ENCODE measurements at places on chromosomes 1 and 21. TPM values are rescaled to one million over a fixed set of nuclear protein-coding genes. Genes with fewer than 3 reads are reported as not detected.

LIN28A gene
- total RNA-seq = not detected

SSBP3 gene
- 13.6 TPM for total RNA-seq

TCHH gene
- total RNA-seq = not detected

WNT2B gene
- total RNA-seq = 0.37 TPM

FCMR gene
- 1.3 TPM for total RNA-seq

PIGR gene
- total RNA-seq = 0.02 TPM

TMEM269 gene
- total RNA-seq = 0.04 TPM

INKA2 gene
- 4.4 TPM for total RNA-seq

PPIAL4G gene
- total RNA-seq = not detected

LCE6A gene
- total RNA-seq = not detected

AADACL4 gene
- total RNA-seq = not detected

EIF2D gene
- 45.4 TPM for total RNA-seq

TNNT2 gene
- total RNA-seq = not detected

ACKR1 gene
- total RNA-seq = not detected

PADI2 gene
- 0.12 TPM for total RNA-seq

PROK1 gene
- not detected for total RNA-seq

RGSL1 gene
- not detected for total RNA-seq

ANGEL2 gene
- total RNA-seq = 32.7 TPM

IVL gene
- not detected for total RNA-seq

HLX gene
- 2.6 TPM for total RNA-seq

POLR3C gene
- total RNA-seq = 30.1 TPM

C8A gene
- not detected for total RNA-seq

PLPPR4 gene
- 0.35 TPM for total RNA-seq

MSH4 gene
- total RNA-seq = not detected

PRAMEF18 gene
- total RNA-seq = not detected

HCRTR1 gene
- total RNA-seq = not detected

NAXE gene
- total RNA-seq = 212 TPM

Data from H4 (cell line).